ENCODE measurements at places on chromosomes 1 and 21. TPM values are rescaled to one million over a fixed set of nuclear protein-coding genes. Genes with fewer than 3 reads are reported as not detected.

The RGS13 gene
- total RNA-seq = not detected

The ATP6V1G3 gene
- total RNA-seq = not detected

The FMO5 gene
- total RNA-seq = 2.6 TPM

The ZNF593OS gene
- total RNA-seq = not detected

The BNIPL gene
- total RNA-seq = 0.57 TPM

The TRIM45 gene
- 1.3 TPM for total RNA-seq

The IGSF8 gene
- 15.1 TPM for total RNA-seq

The CLDN19 gene
- not detected for total RNA-seq

The ACTL8 gene
- not detected for total RNA-seq

The BLACAT1 gene
- not detected for total RNA-seq

The FCRLB gene
- 0.97 TPM for total RNA-seq

The PRDX6 gene
- total RNA-seq = 154 TPM

The GBP6 gene
- not detected for total RNA-seq

The FMO4 gene
- 0.16 TPM for total RNA-seq

The DAB1 gene
- total RNA-seq = not detected

The SLC9C2 gene
- total RNA-seq = under 0.01 TPM

The CTSS gene
- total RNA-seq = 116 TPM

The PCBP3 gene
- total RNA-seq = 0.16 TPM

The AMY1B gene
- total RNA-seq = not detected

The EPS8L3 gene
- total RNA-seq = not detected

The NUDT17 gene
- 2.5 TPM for total RNA-seq

The FASLG gene
- not detected for total RNA-seq

The CHTOP gene
- total RNA-seq = 20.4 TPM

Data from bladder microvascular endothelial cell (primary cell).